ENCODE measurements at places on chromosomes 11 and 22.

- DNase-seq, result no peak
These were observed 11.1 kb downstream of the IGHMBP2 start for GRCh38 chr11:68914761-68915160.

GRCh38 chr11:123797114-123797513 is 9.0 kb downstream of the OR6M1 start:
- no peak for DNase-seq

- no peak for DNase-seq
These were observed 52.4 kb downstream of the RTN4R start for GRCh38 chr22:20215742-20216141.

GRCh38 chr11:78179459-78180071 is 8.9 kb downstream of the KCTD21 start:
- DNase-seq, result no peak

GRCh38 chr11:116864531-116864930 is 27.1 kb upstream of the APOA1 start:
- DNase-seq, result no peak

DNA sequence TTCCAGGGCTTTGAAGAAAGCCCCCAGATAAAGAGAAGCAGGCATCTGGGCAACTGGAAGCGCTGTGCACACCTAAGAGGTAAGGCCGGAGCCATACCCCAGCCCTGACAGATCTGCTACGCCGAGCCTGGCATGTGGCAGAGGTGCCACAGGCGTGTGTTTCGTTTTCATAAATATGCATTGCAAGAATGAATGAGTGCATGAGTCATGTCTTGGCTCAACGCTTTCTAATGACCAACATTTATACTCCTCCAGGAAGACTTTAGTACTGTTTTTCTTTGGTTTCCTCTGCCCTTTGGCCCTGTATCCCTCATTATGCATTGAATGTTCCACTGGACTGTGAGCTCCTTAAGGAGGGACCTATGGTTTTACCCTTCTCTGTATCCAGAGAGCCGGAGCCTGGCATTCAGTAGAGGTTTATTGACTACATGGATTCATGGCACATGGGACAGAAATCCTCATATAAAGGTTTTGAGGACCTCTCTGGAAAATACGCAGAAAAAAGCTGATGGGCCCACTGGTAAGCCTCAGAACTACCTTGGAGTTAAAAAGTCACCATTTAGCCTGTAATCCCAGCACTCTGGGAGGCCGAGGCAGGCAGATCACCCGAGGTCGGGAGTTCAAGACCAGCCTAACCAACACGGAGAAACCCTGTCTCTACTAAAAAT is 38.9 kb upstream of the CSNK2A3 start:
- no peak for DNase-seq
